ENCODE measurements at places on chromosomes 7 and 10.

- no peaks in the 10 kb centered on the region for H3K27me3 ChIP-seq
- no peak overlapping the region for H3K4me3 ChIP-seq
- no peaks in the 10 kb centered on the region for H3K36me3 ChIP-seq
- DNase-seq, result no peak
- no peak overlapping the region for H3K27ac ChIP-seq
Observed at GRCh38 chr7:121262221-121262620, 66.6 kb upstream of the WNT16 start.

DNA sequence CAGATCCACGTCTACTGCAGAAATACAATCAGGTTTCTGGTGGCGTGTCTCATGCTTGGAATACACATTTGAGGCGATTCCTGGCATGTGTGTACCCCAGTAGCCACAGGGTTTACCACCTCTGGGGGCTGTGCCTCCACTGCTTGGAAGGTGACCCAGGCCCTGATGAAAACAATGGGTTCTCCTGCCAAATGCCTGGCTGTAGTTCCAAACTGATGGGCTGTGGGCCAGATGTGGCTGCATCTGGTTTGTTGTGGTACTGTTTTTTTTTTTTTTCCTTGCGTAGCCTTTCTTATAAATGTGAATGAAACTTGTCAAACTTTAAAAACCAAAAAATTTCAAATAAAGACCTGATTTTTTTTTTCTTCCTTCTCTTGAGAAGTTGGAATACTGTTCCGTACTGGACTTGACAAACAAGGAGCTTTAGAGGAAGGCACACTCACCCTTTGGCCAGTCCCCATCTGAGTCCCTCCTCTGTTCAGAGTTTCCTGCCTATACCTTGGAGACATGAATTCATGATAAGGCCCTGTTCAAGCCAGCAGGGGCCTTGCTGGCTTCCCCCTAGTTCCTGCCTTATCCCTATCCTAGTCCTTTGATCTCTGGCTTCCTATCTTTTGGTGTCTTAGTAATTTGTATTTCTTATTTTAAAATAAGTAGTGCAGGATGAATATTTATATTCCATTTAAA lies 217.1 kb downstream of the PHTF2 start:
- no peaks in the 10 kb centered on the region for H3K36me3 ChIP-seq
- H3K27me3 ChIP-seq, result no peaks in the 10 kb centered on the region
- H3K4me1 ChIP-seq, result peaks cover 14% of the 10 kb centered on the region
- no peak overlapping the region for H3K4me3 ChIP-seq

DNA sequence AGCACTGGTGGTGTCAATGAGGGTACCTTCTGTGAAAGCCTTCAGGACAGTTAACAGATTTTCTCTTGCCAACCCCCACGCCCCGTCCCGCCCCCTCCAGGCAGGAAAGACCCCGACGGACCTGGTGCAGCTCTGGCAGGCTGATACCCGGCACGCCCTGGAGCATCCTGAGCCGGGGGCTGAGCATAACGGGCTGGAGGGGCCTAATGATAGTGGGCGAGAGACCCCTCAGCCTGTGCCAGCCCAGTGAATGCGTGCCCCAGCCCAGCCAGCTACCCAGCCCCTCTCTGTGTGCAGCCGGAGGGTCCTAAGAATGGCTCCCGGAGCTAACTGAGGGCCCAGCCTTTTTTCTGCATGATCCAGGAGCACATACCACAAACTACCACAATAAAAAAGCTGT lies 713 bp upstream of the HOGA1 start:
- no peaks in the 10 kb centered on the region for H3K36me3 ChIP-seq
- peaks cover 5% of the 10 kb centered on the region for H3K4me1 ChIP-seq
- peaks cover 3% of the 10 kb centered on the region for H3K27me3 ChIP-seq
- no peak for DNase-seq

- no peak for DNase-seq
- H3K4me3 ChIP-seq, result no peak overlapping the region
- H3K27me3 ChIP-seq, result no peaks in the 10 kb centered on the region
- no peak overlapping the region for H3K27ac ChIP-seq
- no peaks in the 10 kb centered on the region for H3K36me3 ChIP-seq
- H3K4me1 ChIP-seq, result no peaks in the 10 kb centered on the region
Observed at GRCh38 chr10:66784770-66785169, 141.1 kb upstream of the LRRTM3 start.

GRCh38 chr7:155869784-155870076 lies 57.5 kb upstream of the SHH start:
- no peaks in the 10 kb centered on the region for H3K36me3 ChIP-seq
- H3K4me3 ChIP-seq, result no peak overlapping the region
- H3K27me3 ChIP-seq, result no peaks in the 10 kb centered on the region
- peaks cover 3% of the 10 kb centered on the region for H3K4me1 ChIP-seq
- no peak overlapping the region for H3K27ac ChIP-seq
- no peak for DNase-seq

GRCh38 chr7:137890449-137890921 lies 43.7 kb upstream of the DGKI start:
- peaks cover 12% of the 10 kb centered on the region for H3K4me1 ChIP-seq
- no peak overlapping the region for H3K4me3 ChIP-seq
- H3K27me3 ChIP-seq, result no peaks in the 10 kb centered on the region
- DNase-seq, result no peak
- peaks cover 2% of the 10 kb centered on the region for H3K36me3 ChIP-seq
- no peak overlapping the region for H3K27ac ChIP-seq

GRCh38 chr10:58435297-58435985 lies 50.2 kb downstream of the TFAM start:
- no peaks in the 10 kb centered on the region for H3K36me3 ChIP-seq
- H3K27ac ChIP-seq, result no peak overlapping the region
- H3K4me1 ChIP-seq, result no peaks in the 10 kb centered on the region
- no peaks in the 10 kb centered on the region for H3K27me3 ChIP-seq

- H3K4me1 ChIP-seq, result no peaks in the 10 kb centered on the region
- H3K36me3 ChIP-seq, result no peaks in the 10 kb centered on the region
- no peak overlapping the region for H3K4me3 ChIP-seq
- no peak overlapping the region for H3K27ac ChIP-seq
- H3K27me3 ChIP-seq, result no peaks in the 10 kb centered on the region
Observed at GRCh38 chr7:37674531-37674930, 9.0 kb upstream of the GPR141 start.

- no peak for DNase-seq
- no peak overlapping the region for H3K27ac ChIP-seq
- no peaks in the 10 kb centered on the region for H3K27me3 ChIP-seq
- no peaks in the 10 kb centered on the region for H3K4me1 ChIP-seq
- no peaks in the 10 kb centered on the region for H3K36me3 ChIP-seq
Observed at GRCh38 chr10:131141645-131142516, 169.6 kb downstream of the TCERG1L start.

- DNase-seq, result no peak
- H3K4me1 ChIP-seq, result peaks cover 1% of the 10 kb centered on the region
- no peaks in the 10 kb centered on the region for H3K27me3 ChIP-seq
- H3K4me3 ChIP-seq, result no peak overlapping the region
Observed at GRCh38 chr10:91127341-91128082, 93.0 kb upstream of the PCGF5 start.

- no peak for DNase-seq
- H3K27me3 ChIP-seq, result no peaks in the 10 kb centered on the region
- H3K4me3 ChIP-seq, result no peak overlapping the region
- H3K27ac ChIP-seq, result no peak overlapping the region
- H3K36me3 ChIP-seq, result no peaks in the 10 kb centered on the region
- no peaks in the 10 kb centered on the region for H3K4me1 ChIP-seq
Observed at GRCh38 chr10:92076722-92077121, 153.2 kb downstream of the BTAF1 start.

GRCh38 chr10:69801094-69801433 lies 642 bp upstream of the COL13A1 start:
- peaks cover 16% of the 10 kb centered on the region for H3K27me3 ChIP-seq
- peak overlapping the region; percentile 48 for H3K4me3 ChIP-seq
- no peaks in the 10 kb centered on the region for H3K36me3 ChIP-seq
- no peak overlapping the region for H3K27ac ChIP-seq
- peaks cover 20% of the 10 kb centered on the region for H3K4me1 ChIP-seq

- H3K27ac ChIP-seq, result no peak overlapping the region
- H3K36me3 ChIP-seq, result no peaks in the 10 kb centered on the region
- DNase-seq, result no peak
- H3K27me3 ChIP-seq, result no peaks in the 10 kb centered on the region
Observed at GRCh38 chr10:31431021-31431420, 112.0 kb downstream of the ZEB1 start.

- DNase-seq, result no peak
- H3K4me3 ChIP-seq, result no peak overlapping the region
- no peaks in the 10 kb centered on the region for H3K36me3 ChIP-seq
- H3K27ac ChIP-seq, result peak overlapping the region; percentile 1
- H3K4me1 ChIP-seq, result no peaks in the 10 kb centered on the region
Observed at GRCh38 chr10:19828278-19829049, 12.2 kb downstream of the PLXDC2 start.

GRCh38 chr7:81626008-81626407 lies 143.8 kb downstream of the HGF start:
- no peak overlapping the region for H3K4me3 ChIP-seq
- no peaks in the 10 kb centered on the region for H3K27me3 ChIP-seq
- H3K4me1 ChIP-seq, result no peaks in the 10 kb centered on the region

DNA sequence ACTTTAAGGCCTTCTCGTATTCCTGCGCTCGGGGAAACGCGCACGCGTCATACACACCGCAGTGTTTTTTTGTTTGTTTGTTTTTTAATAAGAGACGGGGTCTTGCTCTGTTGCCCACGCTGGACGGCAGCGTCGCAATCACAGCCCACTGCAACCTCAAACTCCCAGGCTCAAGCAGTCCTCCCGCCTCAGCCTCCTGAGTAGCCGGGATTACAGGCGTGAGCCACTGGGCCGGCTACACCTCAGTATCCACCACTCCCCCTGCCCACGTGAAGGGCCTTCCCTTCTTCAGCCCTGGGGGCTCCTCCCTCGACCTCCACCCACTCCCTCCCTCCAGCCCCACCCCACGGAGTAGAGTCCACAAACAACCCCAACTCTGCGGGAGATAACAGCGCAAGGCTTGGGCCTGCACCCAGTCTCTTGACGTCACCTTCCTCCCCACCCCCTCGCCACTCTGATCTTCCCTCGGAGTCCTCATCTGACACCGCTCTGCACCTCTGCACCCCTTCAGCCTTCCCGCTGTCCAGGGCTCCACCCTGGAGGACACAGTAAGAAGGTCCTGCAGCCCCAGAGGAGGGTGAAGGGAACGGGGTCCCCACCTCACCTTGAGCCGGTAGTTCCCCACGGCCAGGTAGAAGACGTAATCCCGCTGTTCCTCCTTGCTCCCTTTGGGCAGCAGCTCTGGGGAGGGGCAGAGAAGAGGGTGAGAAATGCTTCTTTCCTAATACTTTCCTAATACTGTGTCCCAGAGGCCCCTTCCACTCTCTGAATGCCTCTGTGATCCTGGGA lies 2.8 kb upstream of the CLDN15 start:
- H3K4me3 ChIP-seq, result no peak overlapping the region
- H3K27ac ChIP-seq, result no peak overlapping the region
- H3K4me1 ChIP-seq, result peaks cover 9% of the 10 kb centered on the region
- H3K36me3 ChIP-seq, result peaks cover 51% of the 10 kb centered on the region
- no peak for DNase-seq
- H3K27me3 ChIP-seq, result no peaks in the 10 kb centered on the region

- no peak overlapping the region for H3K27ac ChIP-seq
- H3K27me3 ChIP-seq, result no peaks in the 10 kb centered on the region
- peak; percentile 9 for DNase-seq
- H3K36me3 ChIP-seq, result no peaks in the 10 kb centered on the region
Observed at GRCh38 chr7:3301831-3302618, 973 bp downstream of the SDK1 start.

GRCh38 chr10:78349165-78349516 lies 315.5 kb downstream of the RPS24 start:
- no peak overlapping the region for H3K4me3 ChIP-seq
- no peaks in the 10 kb centered on the region for H3K36me3 ChIP-seq
- no peak overlapping the region for H3K27ac ChIP-seq
- no peaks in the 10 kb centered on the region for H3K27me3 ChIP-seq

DNA sequence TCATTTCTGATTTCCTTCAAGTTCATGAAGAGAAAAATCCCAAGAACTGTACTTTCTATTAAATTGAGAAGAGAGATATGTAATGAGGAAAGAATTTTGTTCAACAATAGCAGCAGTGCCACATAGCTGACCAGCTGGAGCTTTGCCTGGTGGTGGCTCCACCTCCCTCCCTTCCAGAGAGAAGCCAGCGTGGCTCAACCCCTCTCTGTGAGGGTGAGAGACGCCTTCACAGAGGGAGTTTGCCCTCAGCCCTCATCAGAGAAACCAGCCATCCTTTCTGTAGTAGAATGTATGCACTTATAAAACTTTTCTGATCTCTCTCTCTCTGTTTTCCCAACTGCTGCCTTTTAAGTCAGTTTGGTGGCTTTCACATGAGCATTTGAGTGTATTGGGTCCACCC lies 20.5 kb upstream of the COL1A2 start:
- H3K27ac ChIP-seq, result no peak overlapping the region
- no peak for DNase-seq
- H3K4me3 ChIP-seq, result no peak overlapping the region
- no peaks in the 10 kb centered on the region for H3K36me3 ChIP-seq
- no peaks in the 10 kb centered on the region for H3K27me3 ChIP-seq
- H3K4me1 ChIP-seq, result peaks cover 13% of the 10 kb centered on the region

DNA sequence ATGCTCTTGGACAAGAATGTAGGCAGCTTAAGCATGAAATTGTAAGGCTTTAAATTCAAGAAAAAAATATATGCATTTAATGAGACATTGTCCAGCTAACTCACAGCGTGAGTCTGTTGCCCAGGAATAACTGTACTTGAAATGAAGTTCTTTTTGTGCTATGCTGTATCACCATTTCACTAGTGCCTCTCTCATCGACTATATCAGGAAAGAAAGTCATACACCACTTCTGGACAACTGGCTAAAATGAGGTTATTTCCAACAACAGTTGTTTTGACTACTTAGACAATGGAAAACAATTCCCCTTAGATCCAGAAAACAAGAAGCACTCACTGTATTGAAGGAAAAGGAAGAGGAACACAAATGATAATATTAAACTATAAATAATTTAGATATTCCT lies 251.8 kb downstream of the CRPPA start:
- H3K4me3 ChIP-seq, result no peak overlapping the region
- no peaks in the 10 kb centered on the region for H3K36me3 ChIP-seq
- DNase-seq, result no peak
- no peak overlapping the region for H3K27ac ChIP-seq
- no peaks in the 10 kb centered on the region for H3K4me1 ChIP-seq

DNA sequence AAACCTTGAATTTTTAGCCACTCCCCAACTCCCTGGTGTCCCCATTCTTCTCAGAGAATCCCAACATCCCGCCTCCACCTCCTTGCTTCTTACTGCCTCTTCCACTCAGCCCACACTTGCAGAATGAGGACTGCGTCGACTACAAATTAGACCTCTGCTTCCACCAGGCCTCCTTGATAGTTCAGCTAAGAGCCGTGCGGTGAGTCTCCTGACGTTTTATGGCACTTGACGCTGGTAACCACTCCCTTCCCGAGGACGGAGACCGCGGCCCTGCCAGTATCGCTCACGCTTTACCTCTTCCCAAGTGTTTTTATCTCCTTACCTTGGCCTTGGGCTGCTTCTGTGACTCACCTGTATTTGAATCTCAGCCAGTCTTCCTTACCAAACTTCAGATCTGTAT lies 31.1 kb downstream of the RBM17 start:
- no peak overlapping the region for H3K27ac ChIP-seq
- DNase-seq, result no peak
- H3K36me3 ChIP-seq, result peaks cover 23% of the 10 kb centered on the region
- H3K4me1 ChIP-seq, result peaks cover 2% of the 10 kb centered on the region
- H3K4me3 ChIP-seq, result no peak overlapping the region

Data from neuronal stem cell (in vitro differentiated cells).